ENCODE measurements at places on chromosomes 7 and 10. TPM values are rescaled to one million over a fixed set of nuclear protein-coding genes. Genes with fewer than 3 reads are reported as not detected.

Gene AKR1C2
- total RNA-seq, result 76.0 TPM

Gene CYP51A1
- 132 TPM for total RNA-seq

GRCh38 chr10:44478876-44479705 lies 94.2 kb upstream of the CXCL12 start:
- no peaks in the 10 kb centered on the region for H3K27me3 ChIP-seq
- no peak overlapping the region for H3K27ac ChIP-seq
- no peaks in the 10 kb centered on the region for H3K4me1 ChIP-seq
- DNase-seq, result no peak

- DNase-seq, result no peak
- H3K27me3 ChIP-seq, result no peaks in the 10 kb centered on the region
- no peaks in the 10 kb centered on the region for H3K4me1 ChIP-seq
- no peak overlapping the region for H3K4me3 ChIP-seq
- H3K27ac ChIP-seq, result no peak overlapping the region
Measured at GRCh38 chr7:37718585-37718984, 35.0 kb downstream of the GPR141 start.

DNA sequence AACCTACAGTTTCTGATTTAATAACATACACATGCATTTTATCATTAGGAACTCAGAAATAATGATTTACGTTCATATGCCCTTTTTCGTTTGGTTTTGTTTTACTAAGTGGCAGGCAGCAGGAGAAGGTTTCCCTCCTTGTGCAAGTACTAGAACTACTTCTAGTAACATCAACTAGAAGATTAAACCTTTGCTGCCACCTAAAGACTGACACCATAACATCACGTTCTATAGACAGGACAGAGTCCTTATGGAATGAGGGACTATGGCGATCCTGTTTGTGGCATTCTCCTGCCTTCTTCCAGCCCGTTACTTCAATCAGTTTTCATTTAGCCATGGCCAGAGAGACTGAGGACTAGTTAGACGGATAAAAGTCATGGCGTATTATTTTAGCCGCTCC lies 53.2 kb downstream of the GAD2 start:
- no peaks in the 10 kb centered on the region for H3K36me3 ChIP-seq
- no peaks in the 10 kb centered on the region for H3K27me3 ChIP-seq
- DNase-seq, result no peak

Measured in upper lobe of left lung (tissue), 6 donors.